Fibroblast of upper back skin (primary cell): ENCODE measurements at places on chromosomes 16 and 17.

DNA sequence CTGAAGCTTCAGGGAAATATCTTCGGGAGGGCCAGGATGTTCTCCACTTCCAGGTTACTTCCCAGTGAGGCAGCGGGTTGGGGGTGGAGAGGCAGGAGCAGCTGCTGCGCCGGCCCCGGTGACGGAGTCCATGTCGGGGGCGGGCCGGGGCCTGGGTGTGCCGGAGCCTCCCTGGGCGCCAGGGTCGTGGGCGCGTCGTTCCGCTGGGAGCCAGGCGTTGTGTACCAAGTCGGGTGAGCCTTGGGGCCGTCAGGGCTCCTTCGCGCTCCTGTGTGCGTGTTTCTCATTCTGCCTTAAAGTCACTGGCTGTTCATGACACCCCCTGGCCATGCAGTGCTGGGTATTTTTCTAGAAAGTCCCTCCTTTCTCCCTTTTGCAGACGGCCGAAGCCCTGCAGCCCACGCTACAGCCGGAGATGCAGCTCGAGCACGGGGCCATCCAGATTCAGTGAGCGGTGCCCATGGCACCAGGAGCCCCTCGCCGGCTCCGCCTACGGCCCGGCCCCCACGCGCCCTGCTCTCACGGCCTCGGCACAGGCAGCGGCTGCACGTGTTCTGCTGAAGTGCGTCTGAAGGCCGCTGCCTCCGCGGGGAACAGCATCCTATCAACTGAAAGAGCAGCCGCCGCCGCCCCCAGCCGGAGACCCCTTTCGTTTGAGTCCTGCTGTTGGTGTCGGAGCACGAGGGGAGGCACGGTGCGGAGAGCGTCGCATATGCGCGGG is 125.1 kb downstream of the BANP start:
- DNase-seq = no peak

- no peak for DNase-seq
Measured at GRCh38 chr16:67537636-67538591, 9.3 kb downstream of the RIPOR1 start.

GRCh38 chr16:89095491-89095951 is 1.9 kb downstream of the ACSF3 start:
- no peak for DNase-seq

DNA sequence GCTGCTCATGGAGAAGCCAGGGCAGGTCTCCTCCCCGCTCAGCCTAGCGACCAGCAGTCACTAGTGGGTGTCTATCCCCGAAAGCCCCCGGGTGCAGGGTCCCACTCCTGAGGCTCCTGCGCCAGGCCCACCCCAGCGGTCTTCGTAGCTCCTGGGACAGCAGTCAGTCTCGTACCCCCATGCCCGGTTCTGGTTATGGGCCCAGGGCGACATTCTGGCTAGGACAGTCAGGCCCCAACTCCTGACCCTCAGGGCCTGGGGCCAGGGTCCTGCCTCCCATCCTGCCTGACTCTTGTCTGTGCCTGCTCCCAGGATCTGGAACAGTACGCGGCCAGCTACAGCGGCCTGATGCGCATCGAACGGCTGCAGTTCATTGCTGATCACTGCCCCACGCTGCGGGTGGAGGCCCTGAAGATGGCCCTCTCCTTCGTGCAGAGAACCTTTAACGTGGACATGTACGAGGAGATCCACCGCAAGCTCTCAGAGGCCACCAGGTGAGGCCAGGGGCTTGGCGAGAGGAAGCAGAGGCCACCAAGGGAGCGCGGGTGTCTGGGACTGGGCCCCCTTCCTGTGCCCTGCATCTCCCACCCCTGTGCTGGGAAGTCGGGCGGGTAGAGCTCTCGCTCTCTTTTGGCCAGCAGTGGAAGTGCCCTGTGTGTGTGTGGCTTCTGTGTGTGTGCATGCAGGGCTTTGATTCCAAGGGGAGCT is 2.0 kb downstream of the GPS1 start:
- DNase-seq = no peak

DNA sequence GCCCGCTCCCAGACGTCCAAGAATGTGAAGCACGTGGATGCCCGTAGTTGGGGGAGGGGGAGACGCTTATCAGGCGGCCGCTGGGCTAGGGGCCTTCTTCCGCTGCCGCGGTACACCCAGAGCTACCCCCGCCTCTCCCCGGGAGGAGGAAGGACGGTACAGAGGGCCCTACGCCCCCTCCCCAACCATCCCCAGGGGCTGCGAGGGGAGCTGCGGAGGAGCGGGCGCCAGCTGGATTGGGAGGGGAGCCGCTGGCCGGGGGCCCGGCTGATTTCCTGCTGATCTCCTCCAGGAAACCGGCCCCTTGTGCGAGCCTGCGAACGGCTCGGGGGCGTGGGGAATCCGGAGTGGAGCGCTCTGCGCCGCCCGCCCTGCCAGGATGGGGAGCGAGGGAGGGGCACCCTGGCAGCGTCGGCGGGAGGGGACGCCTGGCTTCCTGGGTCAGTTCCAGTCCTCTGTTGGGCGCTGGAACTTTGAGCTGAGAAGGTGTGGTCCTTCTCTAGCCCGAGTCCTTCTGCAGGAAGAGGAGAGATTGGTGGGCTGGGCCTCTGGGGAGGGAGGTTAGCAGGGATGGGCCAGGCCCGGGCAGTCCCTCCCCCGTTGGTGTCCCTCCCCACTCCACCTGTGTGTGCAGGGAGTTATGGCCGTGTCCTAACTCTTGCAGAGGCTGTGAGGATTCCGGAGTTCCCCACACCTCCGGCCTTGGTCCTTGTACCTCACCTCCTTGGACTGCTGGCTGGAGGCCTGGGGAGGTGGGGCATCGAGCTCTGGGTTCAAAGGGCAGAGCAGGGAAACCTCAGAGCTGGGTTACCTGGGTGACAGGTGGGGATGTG is 19.2 kb downstream of the GJD3 start:
- DNase-seq = peak; percentile 89

- peak; percentile 85 for DNase-seq
Measured at GRCh38 chr16:79372503-79373184, 227.9 kb downstream of the MAF start.

DNA sequence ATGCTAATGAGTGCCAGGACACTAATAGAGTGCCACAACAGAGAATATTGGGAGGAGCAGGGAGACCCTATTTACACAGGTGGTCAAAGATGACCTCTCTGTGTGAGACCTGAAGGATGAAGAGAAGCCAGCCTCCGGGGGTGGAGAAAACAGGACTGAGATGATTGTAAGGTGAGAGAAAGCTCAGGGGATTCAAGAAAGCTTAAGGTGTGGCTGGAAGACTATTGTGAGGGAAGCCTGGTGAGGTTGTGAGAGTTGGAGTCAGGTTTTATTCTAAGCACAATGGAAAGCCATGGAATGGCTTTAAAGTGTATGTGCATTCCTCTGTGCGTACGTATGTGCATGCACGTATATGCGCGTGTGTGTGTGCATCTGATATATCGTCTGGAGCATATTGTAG is 10.4 kb upstream of the MARCHF10 start:
- no peak for DNase-seq

GRCh38 chr16:66378741-66379570 is 12.5 kb downstream of the CDH5 start:
- DNase-seq = no peak

GRCh38 chr16:2497116-2497630 is 16.6 kb upstream of the ATP6V0C start:
- DNase-seq = no peak

DNA sequence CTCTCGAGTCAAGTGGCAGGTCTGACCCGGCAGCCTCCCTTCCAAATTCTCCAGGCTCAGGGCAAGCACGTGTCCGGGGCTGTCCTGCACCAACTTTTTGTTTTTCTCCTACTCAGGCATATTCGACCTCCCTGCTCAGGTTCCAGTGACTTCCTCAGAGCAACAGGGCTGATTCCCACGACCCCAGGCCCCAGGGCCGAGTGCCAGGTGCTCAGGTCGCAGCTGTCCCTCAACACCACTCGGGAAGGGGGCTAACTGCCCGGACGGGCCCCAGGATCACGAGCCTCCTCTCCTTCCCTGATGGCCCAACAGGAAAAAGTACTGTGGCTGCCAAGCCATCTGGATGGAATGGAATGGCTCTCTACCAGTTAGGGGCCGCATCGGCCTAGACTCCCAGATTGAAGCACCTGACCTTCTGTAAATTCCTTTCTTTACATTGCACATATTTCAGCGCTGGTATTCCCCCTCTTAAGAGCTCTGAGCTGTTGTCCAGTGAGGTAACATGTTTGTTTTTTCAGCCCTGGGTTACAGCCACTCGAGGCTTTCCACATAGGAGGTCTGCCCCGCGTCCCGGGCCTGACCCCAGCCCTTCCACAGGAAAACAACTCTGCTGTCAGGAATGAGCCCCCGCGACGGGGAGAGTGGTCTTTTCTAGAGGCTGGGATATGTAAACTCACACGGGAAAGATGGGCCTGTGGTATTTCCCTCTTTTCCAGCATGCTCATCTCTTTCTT is 25.0 kb downstream of the NXN start:
- DNase-seq = peak; percentile 85

- DNase-seq = no peak
Measured at GRCh38 chr16:51875834-51876600, 670.9 kb downstream of the TOX3 start.

DNA sequence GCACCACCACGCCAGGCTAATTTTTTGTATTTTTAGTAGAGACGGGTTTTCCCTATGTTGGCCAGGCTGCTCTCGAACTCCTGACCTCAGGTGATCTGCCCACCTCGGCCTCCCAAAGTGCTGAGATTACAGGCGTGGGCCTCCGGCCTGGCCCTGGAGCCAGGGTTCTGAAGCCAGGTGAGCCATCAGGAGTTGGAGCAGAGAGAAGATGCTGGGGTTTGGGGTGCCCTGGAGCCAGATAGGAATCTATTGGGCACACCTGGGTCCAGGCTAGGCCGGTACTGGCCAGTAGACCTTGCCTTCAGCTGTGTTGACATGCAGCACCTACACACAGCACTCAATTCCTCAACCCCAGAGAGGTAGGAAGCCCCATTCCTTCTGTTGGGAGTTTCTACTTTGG is 5.4 kb upstream of the CD300A start:
- DNase-seq = no peak

GRCh38 chr17:58447039-58447975 is 30.0 kb upstream of the RNF43 start:
- peak; percentile 81 for DNase-seq

DNA sequence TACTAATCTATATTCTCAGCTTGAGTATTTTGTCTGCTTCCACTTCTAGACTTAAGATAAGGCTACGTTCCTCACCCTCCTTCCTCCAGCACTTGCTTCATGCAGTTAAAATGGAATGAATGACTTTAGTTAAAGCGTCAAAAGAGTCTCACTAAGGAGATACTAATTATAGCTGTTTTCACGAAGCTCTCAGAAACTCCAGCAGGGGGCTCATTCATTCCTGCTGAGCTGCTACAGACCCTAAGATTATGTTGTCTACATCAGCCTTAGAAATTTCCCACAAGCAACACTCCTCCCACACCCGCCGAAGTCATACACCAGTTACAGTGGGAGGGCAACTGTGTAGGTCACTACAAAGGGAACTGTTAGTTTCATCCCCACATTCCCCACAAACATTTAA is 57.0 kb upstream of the KIFC3 start:
- DNase-seq = peak; percentile 16

GRCh38 chr17:14389681-14390080 is 88.8 kb downstream of the HS3ST3B1 start:
- DNase-seq = no peak

- DNase-seq = no peak
Measured at GRCh38 chr17:12085076-12085949, 64.6 kb downstream of the MAP2K4 start.

DNA sequence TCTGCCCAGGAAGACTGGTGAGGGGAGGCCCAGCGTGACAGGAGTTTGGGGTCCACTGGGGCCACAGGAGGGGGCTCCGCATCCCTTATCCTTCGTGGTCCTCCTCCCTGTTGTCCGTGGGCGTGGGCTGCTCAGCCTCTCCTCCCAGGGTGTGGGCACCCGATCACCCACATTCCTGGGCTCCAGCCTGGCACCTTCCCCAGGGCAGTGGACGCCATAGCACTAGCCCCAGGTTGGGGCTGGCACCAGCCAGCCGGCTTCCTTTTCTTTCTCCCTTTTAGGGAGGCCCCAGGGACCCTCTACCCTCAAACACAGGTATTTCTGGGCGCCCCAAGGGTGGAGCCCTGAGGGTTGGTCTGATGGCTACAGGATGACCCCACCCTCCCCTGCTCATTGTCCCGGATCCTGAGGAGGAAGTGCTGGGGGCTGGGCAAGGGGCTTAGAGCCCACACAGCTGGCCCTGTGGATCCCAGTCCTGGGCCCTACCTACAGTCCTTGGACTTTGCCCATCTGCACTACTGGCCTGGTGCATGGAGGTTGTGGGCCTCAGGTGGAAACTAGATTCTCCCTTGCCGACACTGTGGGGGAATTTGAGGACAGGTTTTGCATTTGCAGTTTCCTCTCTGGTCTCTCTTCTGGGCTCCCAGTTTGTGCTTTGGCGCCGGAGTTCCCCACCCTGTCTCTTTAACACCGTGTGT is 1.1 kb downstream of the KIF1C start:
- no peak for DNase-seq

DNA sequence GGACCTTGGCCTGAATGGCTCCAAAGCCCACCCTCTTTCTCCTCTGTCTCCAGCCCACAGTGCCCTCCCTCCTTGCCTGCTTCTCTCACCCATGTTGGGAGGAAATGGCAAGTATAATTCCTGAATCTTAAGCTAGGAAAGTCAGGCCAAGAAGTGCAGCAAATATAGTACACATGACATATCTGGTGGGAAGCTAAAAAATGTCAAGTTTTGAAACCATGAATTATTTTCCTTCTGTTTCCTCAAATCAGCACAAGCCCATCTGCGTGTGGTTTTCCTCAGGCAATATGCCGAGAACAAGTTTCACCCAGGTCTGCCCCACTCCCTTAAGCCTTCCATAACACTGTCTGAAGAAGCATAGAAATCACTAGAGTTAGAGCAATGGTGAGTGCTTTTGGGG is 502.8 kb upstream of the CDH11 start:
- peak; percentile 82 for DNase-seq

DNA sequence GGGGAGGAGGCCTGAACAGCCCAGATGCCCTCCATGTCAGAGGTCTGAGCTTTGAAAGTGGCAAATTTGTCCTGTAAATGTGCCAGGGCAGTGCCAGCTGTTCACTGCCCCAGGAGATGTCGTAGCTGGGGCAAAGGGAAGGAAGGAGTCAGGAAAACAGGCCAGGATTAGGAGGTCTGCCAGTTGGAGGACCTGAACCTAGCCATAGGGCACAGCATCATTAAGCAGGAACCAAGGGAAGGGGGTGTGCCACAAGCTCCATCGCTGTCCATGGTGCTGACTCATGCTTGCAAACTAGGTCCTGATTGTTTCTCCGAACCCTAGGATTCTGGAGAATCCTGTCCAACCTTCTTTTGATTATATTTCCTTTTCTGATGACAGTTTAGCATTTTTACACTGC is 124.2 kb downstream of the TMEM132E start:
- DNase-seq = peak; percentile 18

DNA sequence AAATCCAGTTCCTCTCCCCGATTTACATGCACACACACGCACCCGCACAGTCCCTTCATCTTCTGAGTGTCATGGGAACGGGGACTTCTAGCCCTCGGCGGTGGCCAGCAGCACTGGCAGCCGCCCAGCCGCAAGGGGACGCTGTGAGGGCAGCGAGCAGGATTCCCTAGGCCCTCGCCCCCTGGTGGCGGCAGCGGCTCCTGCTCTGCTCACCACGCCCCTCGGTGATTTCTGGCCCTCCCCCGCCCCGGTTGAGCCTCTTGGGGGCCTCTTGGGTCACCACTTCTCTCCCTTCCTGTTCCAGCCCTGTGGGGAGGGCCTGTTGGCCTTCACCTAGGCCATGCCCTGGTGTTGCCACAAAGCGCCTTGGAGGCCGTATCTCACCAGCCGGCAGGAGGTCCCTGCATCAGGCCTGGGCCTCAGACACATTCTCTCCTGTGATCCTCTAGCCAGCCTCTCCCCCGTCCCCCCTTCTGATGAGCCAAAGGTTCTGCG is 75.2 kb upstream of the KSR1 start:
- DNase-seq = peak; percentile 24

- no peak for DNase-seq
Measured at GRCh38 chr16:81469710-81470535, 25.3 kb downstream of the CMIP start.
